AG20443 (cell line): ENCODE measurements at places on chromosomes 11 and 22.

- DNase-seq, result no peak
Measured at GRCh38 chr22:44372611-44373010, 59.9 kb upstream of the SHISAL1 start.

DNA sequence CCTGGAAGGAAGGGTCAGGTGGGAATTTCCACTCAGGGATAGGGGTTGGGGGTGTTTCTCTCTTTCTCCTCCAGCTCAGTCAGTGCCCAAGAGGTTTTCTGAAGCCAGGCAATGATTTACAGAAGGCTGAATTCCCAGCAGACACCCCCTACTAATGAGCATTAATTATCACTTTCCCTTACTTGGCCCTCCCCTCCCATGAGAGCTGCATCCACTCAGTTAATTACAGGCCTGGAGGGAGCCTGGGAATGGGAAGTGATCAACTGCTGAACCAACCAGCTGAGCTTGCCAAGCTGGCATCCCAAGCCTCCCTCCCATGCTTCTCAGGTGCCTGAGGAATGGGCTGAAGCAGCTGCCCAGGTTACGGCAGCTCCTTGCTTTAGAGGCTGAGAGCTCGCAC lies 992 bp downstream of the LGALS12 start:
- no peak for DNase-seq

GRCh38 chr11:36354221-36355003 lies 58.3 kb downstream of the PRR5L start:
- DNase-seq, result peak; percentile 75

GRCh38 chr11:89267660-89268302 lies 90.1 kb downstream of the TYR start:
- no peak for DNase-seq

DNA sequence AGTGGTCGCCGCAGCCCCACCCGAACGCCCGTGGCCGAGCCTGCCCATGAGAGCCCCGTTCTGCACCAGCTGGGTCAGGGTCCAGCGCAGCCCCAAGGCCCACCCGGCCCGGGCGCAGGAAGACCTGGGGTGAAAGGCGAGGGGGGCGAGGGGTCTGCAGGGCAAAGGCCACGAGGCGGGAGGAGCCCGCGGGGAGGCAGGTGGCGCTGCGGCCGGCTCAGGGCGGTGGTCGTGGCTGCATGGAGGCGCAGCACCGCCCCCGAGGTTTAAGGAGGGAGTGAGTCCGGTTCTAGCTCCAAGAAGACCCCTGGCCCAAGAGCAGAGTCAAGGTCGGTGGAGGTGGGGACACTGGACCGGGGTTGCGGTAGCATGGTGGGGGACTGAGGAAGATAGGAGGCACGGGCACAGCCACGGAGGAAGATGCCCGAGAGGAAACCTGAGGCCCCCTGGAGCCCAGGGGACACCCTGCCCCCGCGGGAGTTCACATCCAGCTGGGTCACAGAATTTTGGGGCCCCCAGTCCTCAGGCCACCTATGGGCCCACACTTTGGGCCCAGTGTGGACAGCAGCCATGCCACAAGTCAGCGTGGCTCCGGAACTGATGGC lies 514 bp upstream of the HDAC10 start:
- no peak for DNase-seq

DNA sequence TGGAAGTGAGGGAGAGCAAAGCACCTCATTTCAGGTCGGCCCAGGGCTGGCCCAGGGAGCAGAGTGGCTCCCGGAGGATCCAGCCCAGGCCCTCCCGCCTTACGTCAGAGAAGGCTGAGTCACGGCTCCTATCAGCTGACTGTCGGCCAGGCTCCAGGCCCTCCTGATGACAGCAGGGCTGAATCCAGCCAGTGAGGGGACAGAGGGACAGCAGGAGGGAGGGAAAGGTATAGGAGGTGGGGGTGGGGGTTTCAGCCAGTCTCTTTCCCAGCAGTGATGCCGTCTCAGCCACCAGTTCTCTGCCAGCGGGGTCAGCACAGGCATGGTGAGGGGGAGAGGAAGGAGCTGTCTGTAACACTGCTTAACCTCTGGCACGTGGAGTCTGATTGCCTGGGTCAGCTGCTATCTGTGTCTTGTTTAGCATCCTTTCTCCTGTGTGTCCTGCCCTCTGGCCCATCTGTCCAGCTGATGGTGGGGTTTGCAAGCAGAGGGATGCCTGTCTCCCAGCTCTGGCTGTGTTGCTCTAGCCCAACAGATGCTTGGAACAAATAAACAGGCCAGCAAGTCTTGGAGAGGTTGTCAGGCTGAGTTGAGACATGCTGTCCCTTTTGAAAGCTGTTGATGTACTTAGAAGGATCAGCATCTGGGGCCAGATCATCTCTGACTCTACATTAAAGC lies 74.0 kb downstream of the ADAMTS15 start:
- DNase-seq, result peak; percentile 96

- no peak for DNase-seq
Measured at GRCh38 chr11:131248588-131248987, 121.8 kb upstream of the NTM start.

DNA sequence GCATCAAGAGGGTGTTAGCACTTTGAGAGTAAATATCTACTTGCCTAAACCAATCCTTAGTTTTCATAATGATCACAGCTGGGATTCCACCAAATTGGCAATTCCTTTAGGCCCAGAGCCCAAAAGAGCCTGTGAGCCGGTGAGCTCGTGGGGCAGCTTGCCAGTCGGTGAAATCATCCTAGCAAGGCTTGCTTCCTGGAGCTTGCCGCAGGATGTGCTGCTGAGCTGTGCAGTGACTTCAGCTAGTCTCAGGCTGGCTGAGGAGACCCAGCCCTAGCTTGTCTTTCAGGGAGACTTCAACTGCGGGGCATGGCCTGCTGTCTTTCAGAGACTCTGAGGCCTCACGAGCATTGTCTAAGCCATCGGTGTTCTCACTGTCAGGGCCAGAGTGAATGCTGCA lies 73.6 kb upstream of the SUSD2 start:
- peak; percentile 95 for DNase-seq

DNA sequence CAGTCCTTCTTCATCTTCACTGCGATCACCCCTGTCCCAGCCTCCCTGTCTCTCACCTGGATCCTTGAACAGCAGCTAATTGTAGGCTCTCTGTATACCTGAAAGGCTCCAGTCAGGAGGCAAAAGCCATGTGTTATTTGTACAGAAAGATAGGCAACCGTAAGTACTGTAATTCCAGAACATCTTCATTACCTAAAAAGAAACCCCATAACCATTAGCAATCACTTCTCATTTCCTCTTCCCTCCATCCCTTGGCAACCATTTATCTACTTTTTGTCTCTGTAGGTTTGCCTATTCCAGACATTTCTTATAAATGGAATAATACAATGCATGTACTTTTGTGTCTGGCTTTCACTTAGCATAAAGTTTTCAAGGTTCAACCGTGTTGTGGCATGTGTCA lies 17.8 kb downstream of the NAGA start:
- no peak for DNase-seq

GRCh38 chr11:114128399-114128798 lies 68.9 kb downstream of the ZBTB16 start:
- DNase-seq, result no peak

GRCh38 chr11:29119707-29120618 lies 896.9 kb downstream of the KCNA4 start:
- DNase-seq, result peak; percentile 61

DNA sequence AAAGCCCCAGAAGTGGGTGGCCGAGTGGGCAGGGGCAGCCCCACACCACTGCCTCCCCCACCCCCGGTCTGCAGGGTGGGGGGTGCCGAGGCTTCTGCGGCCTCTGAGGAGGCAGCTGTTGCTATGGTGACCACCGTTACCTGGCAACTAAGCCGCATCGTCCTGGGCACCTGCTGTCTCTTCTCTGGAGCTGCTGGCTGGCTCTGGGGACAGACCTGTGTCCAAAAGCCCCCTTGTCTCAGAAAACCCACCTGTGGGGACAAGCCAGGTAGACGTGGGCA lies 79.9 kb upstream of the PRR5 start:
- DNase-seq, result no peak

DNA sequence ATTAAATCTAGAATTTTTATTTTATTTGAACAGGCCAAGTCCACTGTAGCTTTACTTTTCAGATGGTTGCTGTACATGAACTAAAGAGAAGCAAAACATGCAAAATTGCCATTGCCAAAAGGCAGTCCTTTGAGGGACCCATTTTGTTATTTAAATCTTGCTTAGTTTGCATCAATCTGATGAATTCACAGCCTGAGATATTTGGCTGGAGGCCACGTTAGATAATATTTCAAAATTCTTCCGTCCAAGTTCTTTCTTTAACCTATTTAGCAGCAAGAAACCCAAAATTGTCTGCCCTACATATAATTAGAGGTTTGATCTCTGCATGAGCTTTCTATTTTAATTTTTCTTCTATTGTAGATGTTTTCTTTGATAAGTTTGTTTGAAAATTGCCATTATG lies 1706.9 kb upstream of the RAG2 start:
- no peak for DNase-seq

DNA sequence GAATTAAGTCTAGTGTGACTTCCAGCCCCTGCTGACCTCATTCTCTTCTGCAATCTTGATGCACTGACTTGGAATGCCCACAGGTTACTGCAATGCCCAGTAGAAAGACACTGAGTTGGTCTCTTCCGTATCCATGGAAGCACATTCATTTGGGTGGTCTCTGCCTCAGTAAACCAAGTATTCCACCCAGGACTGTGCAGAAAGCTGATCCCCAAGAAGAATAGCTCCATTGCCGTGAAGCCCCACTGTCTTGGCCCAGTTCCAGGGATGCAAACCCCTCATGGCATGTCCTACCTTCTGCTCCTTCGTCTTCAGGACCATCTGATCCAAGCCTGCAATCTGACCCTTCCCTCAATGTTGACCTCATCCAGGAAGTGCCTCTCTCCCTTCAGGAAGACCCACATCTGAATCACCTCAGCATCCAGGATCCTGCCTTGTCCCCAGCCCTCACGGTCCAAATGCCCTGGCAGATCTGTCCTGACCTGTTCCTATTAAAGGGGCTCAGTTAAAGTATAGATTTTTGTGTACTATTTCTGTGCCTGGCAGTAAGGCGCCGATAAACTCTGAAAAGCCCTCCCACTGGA lies 425.8 kb downstream of the SOX6 start:
- DNase-seq, result no peak

- DNase-seq, result no peak
Measured at GRCh38 chr22:26016916-26017315, 152.3 kb upstream of the SEZ6L start.

DNA sequence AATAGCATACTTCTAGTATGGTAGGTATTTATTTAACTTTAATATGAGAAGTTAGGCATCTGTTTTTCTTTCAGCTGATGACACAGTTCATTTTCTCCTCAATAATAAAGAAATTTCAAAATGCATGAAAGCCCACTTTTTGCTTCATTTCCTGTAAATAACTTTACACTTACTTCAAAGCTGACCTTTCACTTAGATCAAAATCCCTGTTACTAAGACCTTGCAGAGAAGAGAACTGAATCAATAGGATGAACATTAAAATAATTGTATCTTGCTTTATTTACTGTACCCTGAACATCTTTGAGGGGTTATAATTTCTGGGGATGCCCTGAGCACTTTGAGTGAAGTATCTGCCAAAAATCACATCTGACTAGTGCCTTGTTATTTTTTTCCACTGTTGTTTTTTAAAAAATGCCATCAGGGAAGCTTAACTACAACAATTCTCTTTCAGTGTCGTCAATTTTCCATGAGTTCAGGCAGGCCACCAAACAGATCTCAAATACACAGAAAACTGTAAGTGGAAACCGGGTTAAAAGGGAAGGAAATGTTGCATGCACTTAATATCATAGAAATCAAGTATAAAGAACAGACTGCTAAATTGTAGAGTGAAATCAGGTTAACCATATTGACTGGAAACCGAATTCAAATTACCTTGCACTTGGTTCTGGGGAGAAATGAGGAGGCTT lies 206.2 kb downstream of the MAML2 start:
- no peak for DNase-seq

DNA sequence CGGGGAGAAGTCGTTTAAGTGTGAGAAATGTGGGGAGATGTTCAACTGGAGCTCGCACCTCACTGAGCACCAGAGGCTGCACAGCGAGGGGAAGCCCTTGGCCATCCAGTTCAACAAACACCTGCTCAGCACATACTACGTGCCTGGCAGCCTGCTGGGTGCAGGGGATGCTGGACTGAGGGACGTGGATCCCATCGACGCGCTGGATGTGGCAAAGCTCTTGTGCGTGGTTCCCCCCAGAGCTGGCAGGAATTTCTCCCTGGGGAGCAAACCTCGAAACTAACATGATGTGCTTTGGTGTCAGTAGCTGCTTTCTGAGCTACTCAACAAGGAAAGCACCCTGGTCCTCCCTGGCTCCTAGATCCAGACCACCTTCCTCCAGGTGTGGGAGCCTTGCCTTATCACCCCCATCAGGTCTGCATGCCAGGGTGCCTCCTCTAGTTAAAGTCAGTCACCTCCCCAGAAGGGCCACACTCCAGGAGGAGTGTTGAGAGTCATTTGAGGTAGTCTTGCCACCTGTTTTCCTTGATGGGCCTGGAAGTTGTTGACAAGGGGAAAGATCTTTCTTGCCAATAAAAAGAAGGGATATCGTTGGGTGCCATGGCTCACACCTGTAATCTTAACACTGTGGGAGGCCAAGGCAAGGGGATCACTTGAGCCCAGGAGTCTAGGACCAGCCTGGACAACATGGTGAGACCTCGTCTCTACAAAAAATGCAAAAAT lies 12.9 kb downstream of the ZNF74 start:
- no peak for DNase-seq

DNA sequence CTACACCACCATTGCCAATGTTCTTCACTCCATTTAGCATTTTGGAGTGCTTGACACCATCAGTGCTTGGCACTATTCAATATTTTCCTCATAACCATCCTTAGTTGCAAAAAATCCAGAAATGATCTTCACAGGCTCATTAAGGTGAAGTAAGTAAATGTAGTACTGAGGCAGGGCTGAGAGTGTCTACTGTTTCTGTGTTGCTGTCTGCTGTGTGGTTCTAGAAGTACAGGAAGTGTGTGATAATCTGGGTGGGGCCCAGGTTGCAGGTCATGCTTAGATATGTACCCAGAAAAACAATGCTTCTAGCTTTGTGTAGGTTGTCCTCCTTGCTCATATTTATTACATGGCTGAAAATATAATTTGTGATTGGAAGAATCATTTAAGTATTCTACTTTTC lies 411.8 kb upstream of the CCDC179 start:
- no peak for DNase-seq

DNA sequence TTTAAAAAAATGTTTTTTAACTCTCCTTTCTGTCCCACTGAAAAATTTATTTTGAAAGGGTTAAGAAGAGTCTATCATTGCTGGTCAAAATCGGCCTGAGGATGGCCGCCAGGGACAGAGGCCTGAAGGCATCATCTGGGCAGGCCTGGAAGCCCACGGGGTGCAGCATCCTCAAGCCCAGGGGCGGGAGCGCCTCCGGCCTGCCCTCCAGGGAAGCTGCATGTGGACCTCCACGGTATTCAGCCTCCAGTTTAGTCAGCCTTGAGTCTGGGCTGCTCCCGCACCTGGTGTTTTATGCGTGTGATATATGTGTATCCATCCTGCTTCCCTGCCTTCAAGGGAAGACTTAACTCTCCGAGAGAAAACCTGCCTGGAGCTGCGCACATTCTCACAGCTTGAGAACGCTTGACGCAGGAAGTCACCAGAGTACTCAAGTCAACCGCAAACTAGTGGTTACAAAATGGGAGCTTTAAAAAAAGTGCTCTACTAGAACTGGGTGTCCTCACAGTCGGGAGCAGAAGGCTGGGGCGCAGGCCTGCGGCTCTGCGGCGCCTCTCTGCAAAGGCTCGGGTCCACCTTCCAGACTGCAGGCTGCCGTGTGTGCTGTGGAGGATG lies 13.6 kb upstream of the BID start:
- no peak for DNase-seq

GRCh38 chr11:59141673-59142460 lies 789 bp upstream of the FAM111A start:
- DNase-seq, result peak; percentile 62

- no peak for DNase-seq
Measured at GRCh38 chr11:66653123-66653522, 14.6 kb downstream of the RBM4 start.

- DNase-seq, result no peak
Measured at GRCh38 chr11:18235394-18236334, 938 bp downstream of the SAA4 start.
